ENCODE measurements at places on chromosomes 13 and 19.

DNA sequence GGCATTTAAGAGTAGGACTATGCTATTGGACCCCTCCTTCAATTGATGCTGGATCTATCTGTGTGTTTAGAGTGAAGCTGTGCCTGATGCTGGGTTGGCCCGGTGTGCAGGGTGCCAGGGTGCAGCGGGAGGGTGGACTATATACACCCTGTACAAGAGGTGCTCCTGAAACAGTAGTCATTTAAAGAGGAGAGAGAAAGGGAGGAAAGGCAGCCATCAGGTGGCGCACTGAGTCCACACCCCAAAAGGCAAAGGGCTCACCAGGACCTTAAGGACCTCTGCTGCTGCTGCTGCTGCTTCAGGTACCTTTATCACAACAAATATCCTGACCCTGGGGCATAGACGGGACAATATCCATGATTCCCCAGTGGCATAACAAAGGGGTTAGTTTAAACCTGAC, 39.4 kb downstream of the ZNF136 start:
- no peak for DNase-seq

GRCh38 chr19:39411832-39412099, 703 bp upstream of the PLEKHG2 start:
- no peak for DNase-seq

- no peak for DNase-seq
Observed at GRCh38 chr19:13954185-13954584, 1.9 kb downstream of the DCAF15 start.

DNA sequence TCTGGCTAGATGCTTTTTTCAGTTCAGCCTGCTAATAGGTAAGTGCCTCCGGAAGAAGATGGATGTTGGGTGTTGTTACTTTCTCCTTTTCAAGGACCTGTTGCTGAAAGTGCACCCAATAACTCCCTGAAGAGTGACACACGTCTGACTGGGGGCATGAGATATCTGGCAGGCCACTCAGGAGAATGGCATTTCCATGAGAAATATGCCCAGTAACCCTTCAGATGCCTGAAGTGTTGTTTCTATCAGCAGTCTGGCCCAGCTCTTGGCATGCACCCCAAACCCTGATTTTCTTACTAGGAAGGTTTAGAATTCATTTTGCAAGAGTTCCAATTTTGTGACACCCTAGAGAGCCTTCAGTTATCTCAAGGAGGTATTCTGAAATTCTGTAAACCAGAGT, 71.5 kb downstream of the ARHGAP35 start:
- DNase-seq, result no peak

GRCh38 chr19:49896863-49897621, at the start of gene IL4I1:
Gene IL4I1 (minus strand): TSS chr19:49896887. CDS start chr19:49896160, 727 bp downstream.
- DNase-seq, result no peak

- DNase-seq, result no peak
Observed at GRCh38 chr19:3443840-3444694, 36.3 kb downstream of the SMIM24 start.

DNA sequence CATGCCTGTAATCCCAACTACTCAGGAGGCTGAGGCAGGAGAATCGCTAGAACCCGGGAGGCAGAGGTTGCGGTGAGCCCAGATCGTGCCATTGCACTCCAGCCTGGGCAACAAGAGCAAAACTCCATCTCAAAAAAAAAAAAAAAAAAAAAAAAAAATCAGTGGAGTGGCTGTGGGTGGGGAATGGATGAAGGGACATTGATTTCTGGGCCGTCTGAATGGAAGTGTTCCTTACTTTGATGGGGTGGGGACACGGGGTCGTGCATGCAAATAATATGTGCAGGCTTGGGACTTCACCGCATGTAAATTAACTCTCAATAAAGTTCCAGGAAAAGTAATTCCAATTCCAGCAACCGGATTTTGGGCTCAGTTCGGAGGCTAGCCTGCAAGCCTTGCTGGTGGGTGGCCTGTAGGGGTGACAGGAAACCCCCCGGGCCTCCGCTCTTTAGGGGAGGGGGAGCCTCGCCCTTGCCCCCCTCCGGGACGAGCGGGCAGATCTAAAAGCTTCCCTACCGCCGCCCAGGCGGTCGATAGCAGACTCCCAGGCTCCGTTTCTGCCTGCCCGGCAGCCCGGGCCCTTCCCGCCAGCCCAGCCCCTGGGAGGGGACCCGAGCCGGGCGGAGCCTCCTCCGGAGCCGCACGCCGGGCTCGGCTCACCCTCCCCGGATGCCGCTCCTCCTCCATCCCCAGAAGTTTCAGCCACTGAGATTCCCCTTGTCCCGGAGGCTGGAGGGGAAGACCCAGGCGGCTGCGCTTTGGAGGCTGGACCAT, 48.0 kb upstream of the ADGRE5 start:
- DNase-seq, result no peak

- no peak for DNase-seq
Observed at GRCh38 chr19:3881272-3882040, 971 bp downstream of the ATCAY start.

GRCh38 chr19:55005684-55006488, 32.2 kb downstream of the GP6 start:
- DNase-seq, result peak; percentile 31

- no peak for DNase-seq
Observed at GRCh38 chr13:21616880-21617279, 12.9 kb upstream of the MICU2 start.

DNA sequence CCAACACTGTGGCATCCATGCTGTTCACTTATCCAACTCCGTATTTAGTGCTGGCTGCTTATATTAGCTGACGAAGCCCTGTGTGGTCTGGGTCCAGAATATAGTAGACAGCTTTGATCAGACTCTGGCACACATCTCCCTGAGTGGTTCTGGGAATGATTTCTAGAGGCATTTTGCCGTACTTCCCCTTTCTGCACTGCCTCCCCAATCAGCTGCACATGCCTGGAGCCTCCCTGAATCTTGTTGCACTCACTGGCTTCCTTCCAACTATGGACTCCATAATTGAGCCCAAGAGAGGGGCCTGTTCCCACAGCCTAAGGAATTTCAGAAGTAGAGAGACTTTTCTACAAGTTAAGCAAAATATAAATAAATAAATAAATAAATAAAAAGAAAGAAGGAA, 30.4 kb upstream of the PCDH8 start:
- no peak for DNase-seq

DNA sequence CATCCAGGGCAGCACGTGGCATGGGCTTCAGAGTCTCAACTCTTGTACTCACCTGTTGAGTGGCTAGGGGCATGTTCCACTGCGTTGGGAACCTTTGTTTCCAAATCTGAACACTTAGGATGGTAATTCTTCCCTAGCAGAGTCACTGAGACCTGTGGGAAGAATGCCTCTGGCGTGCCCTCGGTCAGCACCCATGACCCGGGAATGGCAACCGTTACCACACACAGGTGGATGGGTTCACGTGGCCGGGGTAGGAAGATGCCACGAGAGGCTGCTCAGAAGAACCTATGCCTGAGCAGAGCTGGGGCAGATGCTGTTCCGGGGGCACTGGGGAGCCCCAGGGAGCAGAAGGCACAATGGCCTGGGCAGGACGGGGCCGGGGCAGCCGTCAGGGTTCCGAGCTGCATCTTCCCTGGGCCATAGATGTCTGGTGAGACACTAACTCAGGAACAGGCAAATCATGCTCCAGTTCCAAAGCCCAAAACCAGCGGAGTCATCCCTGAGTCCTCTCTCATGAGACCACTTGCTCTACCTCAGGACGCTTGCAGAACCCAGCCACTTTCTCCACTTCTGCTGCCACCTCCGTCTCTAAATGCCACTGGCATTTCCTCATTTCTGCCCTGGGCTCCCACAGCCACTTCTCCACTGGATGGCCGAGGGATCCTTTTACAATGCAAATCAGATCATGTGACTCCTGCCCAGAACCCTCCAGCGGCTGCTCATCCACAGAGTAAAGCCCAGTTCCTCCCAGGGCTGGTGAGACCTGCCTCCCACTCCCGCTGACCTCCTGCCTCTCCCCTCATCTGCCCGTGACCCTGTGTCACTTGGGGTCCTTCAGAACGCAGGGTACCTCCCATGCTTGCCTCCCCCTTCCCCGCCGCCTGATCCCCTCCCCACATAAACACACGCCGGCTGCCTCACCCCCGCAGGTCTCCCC, 36.7 kb downstream of the FAM124A start:
- DNase-seq, result no peak

DNA sequence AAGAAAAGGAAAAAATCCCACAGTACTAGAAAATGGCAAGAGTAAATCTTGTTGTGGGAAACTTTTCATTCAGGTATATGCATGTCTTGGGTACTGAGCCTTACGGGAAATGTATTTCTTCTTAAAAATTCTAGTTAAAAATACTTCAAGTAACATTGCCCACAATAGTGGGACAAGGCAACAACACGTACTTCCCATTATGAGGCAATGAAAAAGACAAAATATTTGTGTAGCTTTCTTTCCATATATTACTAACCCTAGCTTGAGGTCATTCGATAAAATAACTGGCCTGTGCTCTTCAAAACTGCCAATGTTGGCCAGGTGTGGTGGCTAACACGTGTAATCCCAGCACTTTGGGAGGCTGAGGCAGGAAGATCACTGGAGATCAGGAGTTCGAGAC, 99.2 kb downstream of the INSR start:
- no peak for DNase-seq

DNA sequence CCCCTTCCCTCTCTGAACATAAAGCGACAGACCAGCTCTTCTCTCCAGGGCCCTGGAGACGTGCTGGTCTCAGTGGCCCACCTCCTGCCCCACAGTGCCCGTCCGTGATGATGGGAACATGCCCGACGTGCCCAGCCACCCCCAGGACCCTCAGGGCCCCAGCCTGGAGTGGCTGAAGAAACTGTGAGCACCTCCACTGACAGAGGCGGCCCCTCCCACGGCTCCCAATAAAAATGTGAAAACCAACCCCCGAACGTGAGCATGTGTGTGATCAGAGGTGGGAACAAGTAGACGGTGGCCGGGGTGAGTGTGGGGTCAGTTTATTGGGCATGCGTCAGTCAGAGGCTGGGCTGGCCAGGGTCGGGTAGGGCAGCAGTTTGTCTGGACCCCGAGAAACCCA, 4.1 kb downstream of the NDUFA3 start:
- no peak for DNase-seq

GRCh38 chr19:48452289-48453190, 2.8 kb upstream of the KCNJ14 start:
- no peak for DNase-seq
